CD4-positive, alpha-beta T cell treated with Interleukin-6 at 100 ng/mL for 8 hours (primary cell): ENCODE measurements at places on chromosomes 2 and 18.

DNA sequence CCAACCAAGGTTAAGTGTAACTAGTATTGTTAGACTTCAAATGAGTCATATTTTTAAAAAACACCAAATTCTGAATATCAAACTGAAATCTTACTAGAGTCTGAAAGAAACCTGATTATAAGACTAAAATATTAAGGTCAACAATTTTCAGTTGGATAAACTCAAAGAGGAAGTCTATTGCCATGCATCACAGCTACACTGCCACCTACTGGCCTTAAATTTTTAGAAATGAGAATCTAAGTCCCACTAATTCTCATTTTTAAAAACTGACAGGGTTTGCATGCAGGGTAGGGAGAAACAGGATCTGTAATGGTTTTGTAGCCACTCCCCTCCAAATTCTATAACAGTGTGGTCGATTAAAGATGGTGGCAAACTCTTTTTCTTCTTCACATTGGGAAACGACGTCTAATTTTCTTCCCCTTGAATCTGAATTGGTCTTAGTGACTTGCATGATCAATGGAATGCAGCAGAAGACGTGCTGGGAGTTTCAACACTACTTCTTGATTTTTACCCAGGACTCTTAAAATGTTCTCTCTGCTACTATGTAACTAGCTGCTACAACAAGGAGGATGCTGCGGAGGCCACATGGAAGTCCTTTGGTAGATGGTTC lies 176.1 kb upstream of the SESTD1 start:
- DNase-seq, result peak; percentile 18

GRCh38 chr2:227696990-227697679 lies 20.7 kb downstream of the SLC19A3 start:
- DNase-seq, result no peak

DNA sequence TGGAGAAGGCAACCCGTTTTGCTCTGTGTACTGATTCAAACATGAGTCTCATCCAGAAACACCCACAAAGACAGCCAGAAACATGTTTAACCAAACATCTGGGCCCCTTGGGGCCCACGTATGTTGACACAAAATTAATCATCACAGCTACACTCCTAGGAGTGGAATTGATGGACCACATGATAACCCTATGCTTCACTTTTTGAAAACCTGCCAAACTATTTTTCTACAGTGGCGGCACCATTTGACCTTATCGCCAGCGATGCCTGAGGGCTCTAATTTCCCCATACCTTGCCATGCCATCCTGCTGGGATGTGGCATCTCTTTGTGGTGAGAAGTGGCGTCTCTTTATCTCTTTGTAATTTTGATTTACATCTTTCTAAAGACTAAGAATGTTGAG lies 38.5 kb downstream of the PSMG2 start:
- DNase-seq, result no peak

- DNase-seq, result no peak
Observed at GRCh38 chr2:241898463-241899270, 29.1 kb downstream of the RTP5 start.

- DNase-seq, result no peak
Observed at GRCh38 chr18:77199707-77200106, 49.9 kb upstream of the GALR1 start.

- DNase-seq, result peak; percentile 34
Observed at GRCh38 chr2:234427081-234428061, 69.5 kb downstream of the ARL4C start.

GRCh38 chr18:4781873-4782272 lies 326.8 kb upstream of the DLGAP1 start:
- no peak for DNase-seq

DNA sequence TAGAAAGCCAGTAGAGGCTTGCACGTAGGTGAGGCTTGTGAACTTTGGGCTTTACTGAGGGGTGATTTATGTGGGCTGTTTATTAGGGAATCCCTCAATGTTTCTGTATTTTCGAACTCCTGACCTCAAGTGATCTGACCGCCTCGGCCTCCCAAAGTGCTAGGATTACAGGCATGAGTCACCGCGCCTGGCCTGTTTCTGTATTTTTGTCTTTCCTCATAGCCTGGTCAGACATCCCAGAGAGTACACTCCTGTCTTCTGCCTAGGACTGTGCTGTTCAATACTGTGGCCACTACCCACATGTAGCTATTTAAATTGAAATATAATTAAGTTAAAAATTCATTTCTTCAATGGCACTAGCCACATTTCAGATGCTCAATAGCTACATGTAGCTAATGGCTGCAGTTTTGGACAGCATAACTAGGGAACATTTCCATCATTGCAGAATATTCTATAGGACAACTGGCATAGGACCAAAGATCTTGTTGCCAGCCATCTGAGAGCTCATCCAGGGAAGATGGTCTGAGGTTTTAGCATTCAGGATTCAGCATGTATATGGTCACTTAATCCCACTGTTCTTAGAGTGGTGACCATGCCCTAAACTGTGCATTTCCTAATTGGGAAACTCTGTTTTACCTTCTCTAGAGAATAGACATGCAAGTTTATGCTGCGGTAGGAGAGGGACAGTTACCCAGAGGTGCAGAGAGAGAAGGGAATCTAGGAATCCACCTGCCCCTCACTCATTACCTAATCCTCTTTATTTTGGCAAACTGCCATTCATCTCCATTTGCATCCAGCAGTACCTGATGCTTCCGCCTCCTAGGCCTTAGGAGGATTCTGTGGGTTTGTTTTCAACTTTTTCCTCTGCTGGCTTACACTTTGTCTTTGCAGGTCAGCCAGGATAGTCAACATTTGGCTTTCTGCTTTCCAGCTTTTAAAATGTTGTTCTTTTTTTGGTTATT lies 64.4 kb downstream of the LCLAT1 start:
- no peak for DNase-seq

GRCh38 chr2:233142355-233142897 lies 82.3 kb downstream of the INPP5D start:
- DNase-seq, result peak; percentile 27

DNA sequence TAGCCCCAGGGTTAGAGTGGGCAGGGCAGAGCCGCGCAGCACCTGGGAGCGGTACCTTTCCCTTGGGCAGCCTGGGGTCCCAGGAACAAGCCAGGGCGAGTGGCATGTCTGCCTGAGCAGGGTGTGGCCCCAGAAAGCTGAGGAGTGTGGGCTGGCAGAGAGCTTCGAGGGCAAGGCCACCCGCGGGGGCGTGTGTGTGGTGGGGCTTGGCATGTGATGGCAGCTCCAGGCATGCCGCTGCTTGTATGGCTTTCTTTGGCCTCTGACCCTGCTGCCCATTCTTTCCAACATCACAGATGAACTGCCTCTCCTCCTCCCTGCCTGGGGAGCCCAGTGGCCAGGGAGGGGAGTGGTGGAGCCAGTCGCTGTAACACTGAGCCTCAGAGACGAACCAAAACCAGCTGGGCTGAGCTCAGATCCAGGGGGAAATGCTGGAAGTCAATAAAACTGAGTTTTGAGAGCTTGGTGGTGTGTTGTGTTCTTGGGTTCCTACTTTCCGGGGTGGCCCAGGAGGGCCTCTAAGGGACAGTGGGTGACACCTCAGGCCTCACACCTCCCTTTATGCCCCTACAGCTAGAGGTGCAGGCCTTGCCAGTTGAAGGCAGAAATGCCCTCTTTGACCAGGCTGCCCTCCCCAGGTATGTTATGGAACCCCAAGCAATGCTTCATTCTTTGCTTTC lies 7.4 kb downstream of the DNAJB2 start:
- DNase-seq, result no peak

DNA sequence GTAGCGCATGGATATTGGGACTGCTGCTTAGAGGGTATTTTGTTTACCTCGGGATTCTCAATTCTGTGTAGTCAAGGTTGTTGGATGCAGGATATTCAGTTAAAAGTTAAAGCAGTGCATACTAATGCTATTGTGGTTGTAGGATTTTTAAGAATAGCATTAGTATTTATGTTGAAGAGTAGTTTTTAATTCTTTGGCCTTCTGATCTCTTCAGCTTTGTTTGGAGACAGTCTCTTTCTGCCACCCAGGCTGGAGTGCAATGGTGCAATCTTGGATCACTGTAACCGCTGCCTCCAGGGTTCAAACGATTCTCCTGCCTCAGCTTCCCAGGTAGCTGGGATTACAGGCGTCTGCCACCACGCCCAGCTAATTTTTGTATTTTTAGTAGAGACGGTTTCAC lies 1.5 kb downstream of the RHBDD1 start:
- no peak for DNase-seq

DNA sequence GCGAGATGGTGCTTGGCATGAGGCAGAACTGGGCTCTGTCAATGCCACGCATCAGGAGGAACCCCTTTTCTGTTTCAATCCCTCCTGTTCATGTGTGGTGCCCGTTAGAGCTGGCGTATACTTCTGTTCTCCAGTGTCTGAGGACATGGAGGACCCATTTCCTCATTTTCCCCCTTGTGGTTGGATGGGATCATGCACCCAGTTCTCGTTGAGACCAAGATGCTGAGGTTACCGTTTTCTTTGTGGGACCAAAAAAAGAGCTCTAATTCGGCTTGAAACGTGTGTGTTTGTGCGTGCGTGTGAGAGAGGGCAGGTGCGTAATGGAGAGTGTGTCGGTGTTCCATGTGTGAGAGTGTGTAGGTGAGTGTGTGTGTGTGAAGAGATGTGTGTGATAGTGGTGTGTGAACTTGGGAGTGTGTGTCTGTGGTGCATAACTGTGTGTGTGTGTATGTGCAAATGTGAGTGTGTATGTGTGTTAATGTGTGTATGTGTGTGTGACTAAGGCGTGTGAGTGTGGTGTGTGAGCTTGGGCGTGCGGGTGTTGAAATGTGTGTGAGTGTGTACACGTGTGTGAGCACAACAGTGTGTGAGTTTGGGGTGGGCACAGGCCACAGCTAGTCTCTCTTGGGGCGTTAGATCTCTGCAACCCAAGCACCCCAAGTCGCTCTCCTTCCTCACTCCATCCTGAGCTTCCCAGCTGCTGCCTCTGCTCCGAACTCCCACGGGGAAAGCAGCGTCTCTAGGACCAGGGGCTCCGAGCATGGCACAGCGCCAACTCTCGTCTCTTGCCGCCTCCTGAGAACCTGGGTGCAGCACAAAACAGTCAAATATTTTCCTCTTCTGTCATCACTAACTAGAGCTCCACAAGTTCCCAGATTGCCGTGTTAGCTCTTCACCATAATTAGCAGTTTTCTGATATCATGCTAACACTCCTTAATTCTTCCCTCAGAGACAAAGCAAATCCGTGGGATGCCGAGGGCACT lies 75.8 kb downstream of the LONRF2 start:
- no peak for DNase-seq

DNA sequence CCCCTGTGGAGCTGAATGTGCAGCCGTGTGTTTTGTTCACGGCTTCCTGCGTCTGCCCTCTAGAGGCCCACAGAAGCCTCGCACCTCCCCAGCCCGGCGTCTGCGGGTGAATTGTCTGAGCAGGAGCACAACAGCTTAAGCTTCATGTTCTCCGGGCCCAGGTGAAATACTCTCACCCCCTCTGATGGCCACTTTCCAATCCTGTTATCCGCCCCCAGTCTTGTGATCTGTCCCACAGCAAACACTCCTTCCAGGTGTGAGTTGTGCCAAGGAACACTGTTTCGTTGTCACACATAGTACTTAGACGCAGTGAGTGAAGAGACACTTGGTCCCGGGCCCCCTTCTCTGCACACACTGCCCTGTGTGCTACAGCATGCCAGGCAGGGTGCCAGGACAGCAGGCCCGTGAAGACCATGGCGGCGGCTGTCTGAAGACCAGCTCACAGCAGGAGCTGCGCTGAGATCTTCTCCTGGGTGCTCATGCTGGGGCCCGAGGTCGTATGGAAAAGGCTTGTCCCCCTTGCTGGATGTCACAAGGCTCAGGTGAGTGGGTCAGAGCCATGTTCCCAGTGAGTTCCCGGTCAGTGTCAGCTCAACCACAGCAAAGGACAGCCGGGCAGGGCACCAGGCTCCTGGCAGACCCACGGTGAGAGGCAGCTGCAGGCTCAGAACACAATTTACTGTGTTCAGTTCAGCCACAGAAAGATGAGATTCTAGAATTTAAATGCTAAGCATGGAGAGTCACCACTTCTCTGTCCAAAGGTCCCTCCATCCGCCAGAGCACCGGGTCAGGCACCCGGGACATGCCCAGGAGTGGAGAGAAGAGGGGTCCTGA lies 6.8 kb upstream of the PXDN start:
- DNase-seq, result no peak

GRCh38 chr2:111702804-111703196 lies 181.2 kb downstream of the ANAPC1 start:
- DNase-seq, result no peak

GRCh38 chr2:26864226-26864625 lies 16.3 kb downstream of the DPYSL5 start:
- DNase-seq, result no peak

DNA sequence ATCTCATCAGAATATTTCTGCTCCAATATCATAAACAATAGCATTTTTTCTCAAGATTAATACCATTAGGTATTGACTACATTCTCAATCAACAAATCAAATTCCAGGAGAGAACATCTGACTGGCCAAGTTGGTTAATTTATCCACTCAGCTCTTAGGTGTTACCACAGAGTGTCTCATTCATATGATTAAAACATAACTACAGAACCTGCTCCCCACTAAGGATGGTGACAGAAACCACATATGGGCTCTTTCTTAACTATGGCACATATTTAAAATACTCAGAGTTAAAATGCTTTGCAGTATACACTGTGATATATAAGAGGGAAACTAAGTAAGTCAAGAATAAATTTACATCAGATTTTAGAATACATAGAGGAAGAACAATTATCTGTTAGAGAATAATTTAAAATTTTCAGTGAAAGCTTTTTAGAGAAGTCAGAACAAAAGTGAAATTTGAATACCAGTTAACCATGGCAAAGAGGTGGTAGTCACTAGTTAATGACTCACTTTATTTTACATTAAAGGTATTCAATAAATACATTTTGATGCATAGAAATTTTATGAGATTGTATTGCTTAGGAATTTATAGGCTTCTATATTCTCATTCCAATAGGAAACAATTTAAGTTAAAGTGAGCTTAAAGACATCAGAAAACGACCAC lies 1120.8 kb upstream of the TMEFF2 start:
- DNase-seq, result no peak

- DNase-seq, result no peak
Observed at GRCh38 chr2:97669448-97669847, at the start of gene C2orf92. C2orf92 (plus strand) TSS chr2:97669713; CDS start chr2:97669789, 76 bp downstream.

DNA sequence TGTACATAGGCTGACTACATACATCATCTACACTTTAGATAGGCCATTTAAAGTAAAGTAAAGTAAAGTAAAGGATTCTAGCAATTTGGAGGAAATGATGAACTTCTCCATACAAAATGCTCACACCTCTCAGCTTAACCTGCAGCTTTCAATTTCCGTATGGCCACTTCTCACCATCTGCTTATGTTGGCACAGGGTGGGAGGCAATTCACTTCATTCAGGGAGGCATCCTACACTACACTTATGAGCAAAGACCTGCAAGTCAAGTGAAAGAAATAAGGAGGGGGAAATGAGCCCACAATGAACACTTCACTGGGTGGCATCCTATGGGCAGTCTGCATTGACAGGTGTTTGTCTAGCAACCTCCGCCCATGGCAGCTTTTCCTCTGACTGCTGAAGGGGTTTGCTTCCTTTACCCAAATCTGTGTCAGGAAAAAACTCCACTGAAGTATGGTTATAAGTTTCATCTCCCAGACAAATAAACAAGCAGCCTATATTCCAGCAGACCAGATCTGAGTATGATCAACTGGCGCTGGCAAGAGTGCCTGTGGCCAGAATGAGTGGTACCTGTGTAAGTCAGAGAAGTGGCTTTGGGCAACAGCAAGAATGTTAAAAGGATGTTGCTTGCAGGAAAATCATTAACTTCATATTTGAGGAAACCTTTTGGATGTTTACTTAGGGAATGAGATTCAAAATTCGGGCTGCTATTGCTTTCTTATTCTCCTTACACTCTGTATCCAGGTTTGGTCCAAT lies 449.1 kb downstream of the TGIF1 start:
- no peak for DNase-seq

- peak; percentile 84 for DNase-seq
Observed at GRCh38 chr2:10832203-10832936, 19.8 kb upstream of the PDIA6 start.
